ENCODE measurements at places on chromosomes 1 and 21.

GRCh38 chr1:213374369-213374768 is 323.3 kb downstream of the RPS6KC1 start:
- DNase-seq: peak; percentile 36

GRCh38 chr1:188590641-188591040 is 1761.9 kb downstream of the PLA2G4A start:
- no peak for DNase-seq

DNA sequence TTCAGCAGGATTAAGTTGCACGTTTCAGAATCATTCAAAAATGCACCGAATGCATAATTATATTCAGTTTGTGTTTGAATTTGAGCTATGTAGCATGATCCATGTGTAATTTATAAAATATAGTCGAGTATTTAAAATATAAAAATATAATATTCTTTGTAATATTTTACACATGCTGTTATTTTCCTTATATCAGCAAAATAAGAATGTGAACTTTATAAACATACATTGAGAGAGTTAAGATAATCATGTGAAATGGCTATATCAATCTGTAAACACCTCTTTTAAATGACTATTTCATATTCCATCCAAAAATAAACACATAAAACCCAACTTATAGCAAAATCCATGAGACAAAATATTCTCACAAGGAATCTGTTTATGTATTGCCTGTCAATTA is 303.7 kb downstream of the LRRC7 start:
- DNase-seq: no peak

DNA sequence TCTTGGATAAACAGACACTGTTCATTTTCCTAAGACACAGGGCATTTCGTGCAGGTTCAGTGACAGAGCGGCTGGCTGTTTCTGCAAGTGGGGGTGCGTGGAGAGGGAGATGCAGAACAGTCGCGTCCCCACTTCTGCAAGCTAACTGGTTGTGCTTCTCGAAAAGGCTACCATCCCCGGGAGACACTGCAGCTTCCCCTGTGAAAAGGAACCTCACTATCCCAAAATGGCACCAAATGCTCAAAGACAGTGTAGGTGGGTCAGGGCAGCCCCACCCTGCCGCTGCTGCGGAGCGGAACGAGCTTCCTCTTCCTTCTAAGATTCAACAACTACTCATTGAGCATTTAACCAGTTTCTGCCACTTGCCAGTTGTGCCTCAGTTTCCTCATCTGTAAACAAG is 19.2 kb upstream of the BACE2 start:
- DNase-seq: no peak

DNA sequence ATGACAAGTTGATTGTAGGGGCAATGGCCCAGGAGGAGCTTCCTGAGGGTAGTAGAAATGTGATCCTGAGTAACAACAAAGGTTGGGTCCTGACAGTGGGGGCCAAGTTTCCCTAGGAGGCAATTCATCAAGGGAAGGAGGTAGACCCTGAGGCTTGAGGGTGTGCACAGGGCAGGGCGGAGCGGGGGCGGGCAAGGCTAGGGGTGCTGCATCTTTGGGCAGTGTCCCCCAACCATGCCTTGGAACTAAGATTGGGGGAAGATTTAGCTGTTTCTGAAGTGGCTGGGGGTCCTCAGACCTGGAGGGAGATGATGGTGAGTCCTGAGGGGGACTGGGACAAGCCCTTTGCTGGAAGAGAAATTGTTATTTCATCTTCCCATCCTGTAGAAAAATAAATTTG is 50.9 kb downstream of the HUNK start:
- no peak for DNase-seq

DNA sequence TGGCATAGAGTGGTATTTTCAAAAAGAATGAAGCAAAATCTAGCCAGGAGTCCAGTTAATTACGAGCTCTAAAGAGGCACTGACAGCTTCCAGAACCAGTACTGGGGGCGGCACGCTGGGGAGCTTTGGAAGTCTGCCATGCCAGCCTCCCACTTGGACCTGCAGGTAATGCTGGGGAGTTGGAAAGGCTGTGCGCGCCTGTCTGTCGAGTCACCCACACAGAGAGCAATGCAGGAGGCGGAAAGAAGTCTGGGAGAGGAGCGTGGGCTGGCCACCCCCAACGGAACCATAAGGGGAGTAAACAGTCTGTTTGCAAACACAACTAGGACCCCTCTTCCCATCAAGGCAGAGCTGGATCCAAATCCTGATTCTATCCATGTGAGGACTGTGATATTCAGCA is 84.5 kb downstream of the BEND5 start:
- no peak for DNase-seq

DNA sequence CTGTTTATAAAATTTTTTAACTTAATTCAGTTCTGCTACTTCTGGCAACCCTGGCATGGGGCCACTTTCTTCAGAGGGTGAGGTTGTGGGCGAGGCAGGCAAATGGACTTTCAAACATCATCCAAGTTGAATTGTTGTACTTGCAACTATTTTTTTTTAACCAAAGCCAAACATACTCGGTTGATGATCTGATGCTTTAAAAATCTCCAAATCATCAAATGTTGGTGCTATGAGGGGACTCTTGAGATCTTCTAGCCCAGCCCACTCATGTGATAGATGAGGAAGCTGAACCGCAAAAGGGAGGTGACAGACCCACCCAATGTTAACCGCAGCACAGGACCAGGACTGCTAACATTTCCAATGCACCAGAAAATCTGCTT is 6.7 kb downstream of the SLC1A7 start:
- peak; percentile 24 for DNase-seq

- no peak for DNase-seq
Observed at GRCh38 chr1:192824511-192824910, 15.7 kb downstream of the RGS2 start.

DNA sequence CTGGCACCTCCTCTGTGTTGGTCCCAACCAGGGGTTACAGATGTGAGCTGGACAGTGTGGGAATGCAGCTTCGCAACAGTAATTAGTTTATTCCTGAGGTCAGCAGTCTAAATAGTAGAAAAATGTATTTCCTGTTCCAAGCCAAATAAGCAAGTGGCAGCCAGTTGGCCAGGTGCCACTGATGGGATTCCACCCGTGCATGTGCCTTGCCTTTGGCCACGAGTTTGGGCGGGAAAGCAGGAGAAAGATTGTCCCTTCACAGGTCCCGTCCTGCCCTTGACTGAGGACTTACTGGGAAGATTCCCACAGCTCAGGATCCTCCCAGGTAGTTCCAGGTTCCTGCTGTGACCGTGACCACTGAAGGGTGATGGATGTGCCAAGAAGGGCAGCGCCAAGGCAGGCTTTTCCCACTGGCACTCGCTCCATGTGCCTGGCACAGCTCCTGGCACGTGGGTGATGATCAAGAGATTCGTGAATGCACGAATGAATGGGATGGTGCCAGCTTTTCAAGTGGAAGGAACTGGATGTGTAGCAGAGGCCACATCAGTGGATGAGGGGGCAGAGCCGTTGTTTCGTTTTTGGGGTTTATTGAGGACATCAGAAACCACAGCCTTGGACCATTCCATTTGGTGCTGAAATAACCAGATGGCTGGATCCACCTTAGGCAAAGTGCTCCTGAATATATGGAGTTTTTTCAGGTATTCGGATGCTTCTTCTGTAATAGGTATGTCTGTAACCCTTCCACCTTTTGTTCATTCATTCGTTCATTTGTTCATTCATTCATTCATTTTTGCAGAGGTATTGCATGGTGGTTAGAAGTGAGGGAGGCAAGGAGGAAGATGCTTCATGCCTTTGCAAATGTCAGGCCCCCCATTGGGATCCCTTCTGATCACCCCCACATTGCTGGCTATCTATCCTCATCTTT is 62.4 kb upstream of the WNT4 start:
- DNase-seq: no peak

GRCh38 chr1:160243767-160244166 is 18.6 kb downstream of the DCAF8 start:
- DNase-seq: no peak

DNA sequence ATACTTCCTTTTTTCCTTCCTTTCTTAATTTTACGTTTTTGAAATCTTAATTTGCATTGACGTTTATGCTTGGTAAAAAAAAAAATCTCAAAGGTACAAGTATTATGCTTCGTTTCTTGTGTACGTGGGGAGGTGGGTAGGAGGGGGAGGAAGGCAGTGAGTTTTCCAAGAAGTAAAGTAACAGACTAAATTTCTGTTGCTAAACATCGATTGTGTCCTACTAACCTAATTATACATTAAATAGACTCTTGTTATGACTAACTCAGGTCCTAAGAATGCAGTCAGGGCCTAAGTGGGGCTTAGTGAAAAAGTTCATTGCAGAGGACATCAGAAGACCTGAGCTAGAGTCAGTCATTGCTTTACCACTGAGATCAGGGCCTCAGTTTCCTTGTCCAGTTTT is 17.5 kb downstream of the NEK7 start:
- DNase-seq: peak; percentile 51

GRCh38 chr1:246267896-246268295 is 239.2 kb downstream of the SMYD3 start:
- DNase-seq: no peak

DNA sequence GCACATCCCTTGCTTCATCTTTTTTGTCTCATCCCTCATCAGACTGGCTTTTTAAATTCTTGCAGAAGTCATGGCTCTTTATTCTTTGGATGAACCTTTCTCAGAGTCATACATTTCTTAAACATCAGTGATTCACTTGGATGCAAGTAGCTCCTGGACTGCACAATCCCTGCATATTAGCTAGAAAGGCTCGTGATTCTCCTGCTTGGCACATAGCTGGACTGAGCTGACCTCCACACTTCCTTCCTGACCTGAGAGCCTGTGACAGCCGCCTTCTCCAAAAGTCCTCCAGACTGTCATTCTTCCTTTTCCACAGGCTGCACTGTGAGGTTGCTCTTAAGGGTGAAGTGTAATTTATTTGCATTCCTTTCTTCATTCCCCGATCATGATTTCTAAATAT is 109.4 kb downstream of the RGL1 start:
- no peak for DNase-seq

GRCh38 chr1:229227298-229227919 is 43.5 kb upstream of the RAB4A start:
- peak; percentile 85 for DNase-seq

DNA sequence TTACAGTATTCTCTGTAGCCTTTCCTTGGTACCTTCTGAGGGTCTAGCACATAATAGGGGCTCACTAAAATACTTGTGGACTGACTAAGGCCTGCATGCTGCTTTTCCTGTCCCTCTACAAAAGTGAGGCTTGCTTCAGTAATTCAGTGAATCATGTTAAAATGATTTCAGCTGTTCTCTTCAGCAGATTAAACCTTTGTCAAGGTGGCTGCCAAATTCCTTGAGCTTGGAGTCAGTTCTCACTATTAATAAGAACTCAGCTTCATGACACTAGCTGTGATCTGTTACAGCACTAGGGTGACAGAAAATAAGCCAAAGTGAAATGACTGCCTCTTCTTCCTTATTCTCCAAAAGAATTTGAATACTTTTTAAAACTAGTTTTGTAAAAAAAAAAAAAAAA is 128.8 kb downstream of the KCNN3 start:
- no peak for DNase-seq

- DNase-seq: no peak
Observed at GRCh38 chr1:166630369-166630768, 208.9 kb upstream of the POGK start.

DNA sequence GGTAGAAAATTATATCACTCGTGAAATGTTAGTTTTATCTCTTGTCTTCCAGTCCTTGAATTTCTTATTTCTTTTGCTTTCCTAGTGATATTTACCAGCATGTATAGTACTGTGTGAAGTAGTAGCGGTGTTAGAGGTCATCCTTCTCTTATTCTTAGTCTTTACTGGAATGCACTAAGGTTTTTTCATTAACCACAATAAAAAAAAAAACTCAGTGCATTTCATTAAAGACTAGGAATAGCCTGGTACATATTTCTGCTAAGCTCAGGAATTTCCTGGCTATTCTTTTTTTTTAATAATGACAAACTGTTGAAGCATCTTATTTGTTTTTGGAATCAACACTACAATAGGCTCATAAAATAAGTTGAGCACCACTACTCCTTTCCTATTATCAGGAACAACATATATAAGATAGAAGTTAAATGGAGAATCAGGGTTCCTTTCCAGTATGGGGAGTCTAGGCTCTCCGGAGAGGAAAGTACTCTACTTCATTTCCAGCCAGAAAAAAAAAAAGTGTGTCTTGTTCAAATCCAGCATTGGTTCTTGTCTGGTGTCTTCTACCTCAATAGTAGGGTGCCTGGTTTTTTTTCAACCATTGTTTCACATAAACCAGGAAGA is 60.0 kb downstream of the TNFSF18 start:
- DNase-seq: no peak

DNA sequence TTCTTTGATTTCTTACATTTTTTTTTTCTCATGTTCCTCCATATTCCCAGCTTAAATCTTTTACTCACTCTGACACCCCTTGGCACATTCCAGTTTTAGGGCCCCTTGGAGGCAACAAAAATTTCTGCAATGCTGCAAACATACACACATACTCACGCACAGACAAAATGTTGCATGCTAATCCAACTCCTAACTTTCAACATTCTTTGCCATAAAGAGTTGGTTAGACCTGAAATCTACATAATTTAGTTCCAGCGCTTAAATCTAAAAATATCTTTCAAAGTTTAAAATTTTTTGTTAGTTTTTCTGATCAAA is 103.9 kb downstream of the PTPN14 start:
- DNase-seq: no peak

- DNase-seq: peak; percentile 22
Observed at GRCh38 chr1:77143529-77144121, 75.6 kb downstream of the PIGK start.

DNA sequence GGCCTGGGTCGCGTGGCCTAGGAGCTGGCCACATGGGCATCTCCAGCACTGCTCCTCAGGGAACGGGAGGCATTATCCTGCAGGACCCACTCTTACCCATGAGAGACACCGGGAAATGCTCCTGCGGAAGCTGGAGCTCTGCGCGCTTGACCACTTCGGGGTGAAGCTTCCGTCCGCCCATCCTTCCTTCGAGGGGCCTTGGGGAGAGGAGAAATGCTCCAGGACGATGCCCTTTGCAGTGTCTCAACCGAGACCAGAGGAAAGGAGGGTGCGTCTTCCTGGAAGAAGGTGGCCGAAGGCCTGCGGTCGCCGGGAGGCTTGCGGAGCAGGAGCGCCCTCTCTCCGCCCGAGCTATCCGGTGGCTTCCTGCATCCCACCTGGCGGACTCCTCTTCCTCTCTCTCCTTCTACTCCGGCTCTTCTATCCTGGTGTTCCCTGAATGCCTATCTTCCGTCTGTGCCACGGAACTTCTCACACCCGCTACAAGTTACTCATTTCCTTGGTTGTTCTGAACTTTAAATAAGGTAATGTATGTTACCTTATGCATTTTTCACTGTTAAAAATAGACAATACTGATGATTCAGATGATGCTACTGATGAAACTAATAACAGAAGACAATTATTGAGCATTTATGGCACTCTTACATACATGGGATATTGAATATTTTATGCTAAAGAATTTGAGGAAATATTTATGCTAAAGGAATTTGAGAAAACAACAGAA is 91.4 kb downstream of the PRKAB2 start:
- DNase-seq: no peak
